ENCODE measurements at places on chromosomes 2 and 18. TPM values are rescaled to one million over a fixed set of nuclear protein-coding genes. Genes with fewer than 3 reads are reported as not detected.

The ZBTB7C gene
- total RNA-seq: 2.7 TPM

The BCL2 gene
- 7.3 TPM for total RNA-seq

The TMEM178A gene
- total RNA-seq: 3.6 TPM

The ZNF516 gene
- 11.5 TPM for total RNA-seq

The ALPG gene
- total RNA-seq: not detected

The CLK1 gene
- 42.8 TPM for total RNA-seq

The CNOT9 gene
- total RNA-seq: 18.9 TPM

The TSHZ1 gene
- 24.6 TPM for total RNA-seq
